Psoas muscle (tissue), 8 donors: ENCODE measurements at places on chromosomes 5 and 9.

DNA sequence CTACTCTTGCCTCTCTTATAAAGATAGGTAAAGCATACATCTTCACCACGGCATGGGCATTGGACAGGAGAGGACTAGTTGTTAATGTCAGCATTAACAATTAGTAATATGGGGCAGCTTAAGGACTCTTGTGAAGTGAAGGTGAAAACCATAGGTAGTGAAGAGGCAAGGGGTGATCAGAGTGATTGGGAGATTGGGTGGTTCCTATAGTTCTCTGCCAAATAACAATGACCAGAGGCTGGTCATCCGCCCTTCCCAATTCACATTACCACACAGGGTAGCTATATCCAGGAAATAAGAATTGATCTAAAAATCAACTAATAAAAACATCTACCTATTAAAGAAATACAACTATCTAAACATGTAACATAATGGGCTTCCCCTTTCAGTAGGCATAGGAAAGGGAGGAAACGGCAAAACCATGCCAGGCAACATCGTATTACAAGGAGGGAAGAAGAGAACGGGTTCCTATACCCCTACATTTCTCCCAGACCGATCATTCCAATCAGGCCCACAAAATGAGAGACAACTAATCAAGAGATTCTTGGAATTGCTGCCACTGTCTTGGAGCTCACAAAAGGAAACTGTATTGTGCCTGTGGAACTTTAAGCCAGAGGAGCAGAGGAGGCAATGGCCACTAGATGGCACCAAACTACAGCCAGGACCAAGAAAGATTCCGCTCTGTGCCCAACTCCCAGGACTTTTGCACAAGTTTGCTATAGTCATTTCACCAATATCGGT is 121.6 kb downstream of the FBXL17 start:
- peak; percentile 49 for DNase-seq

- DNase-seq = peak; percentile 74
Measured at GRCh38 chr9:4297151-4297785, 2.6 kb downstream of the GLIS3 start.

GRCh38 chr5:40823459-40823858 is 11.6 kb downstream of the RPL37 start:
- no peak for DNase-seq

DNA sequence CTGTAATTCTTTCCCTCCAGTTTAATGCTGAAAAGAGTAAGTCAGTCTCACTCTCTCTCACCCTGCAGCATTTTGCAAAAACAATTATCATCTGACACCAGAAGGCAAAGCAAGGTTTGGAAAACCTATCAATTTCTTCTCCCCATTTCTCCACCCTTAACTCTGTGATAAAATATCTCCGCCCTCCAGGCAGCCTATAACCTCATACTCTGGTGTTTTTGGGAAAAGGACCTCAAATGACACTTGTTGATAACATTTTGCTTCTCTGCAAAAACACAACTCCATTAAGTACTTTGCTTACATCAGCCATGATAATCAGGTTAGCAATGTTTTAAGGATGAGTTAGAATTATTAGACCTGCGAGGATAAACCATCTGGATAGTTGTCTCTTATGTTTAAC is 2.3 kb downstream of the ANKH start:
- no peak for DNase-seq

DNA sequence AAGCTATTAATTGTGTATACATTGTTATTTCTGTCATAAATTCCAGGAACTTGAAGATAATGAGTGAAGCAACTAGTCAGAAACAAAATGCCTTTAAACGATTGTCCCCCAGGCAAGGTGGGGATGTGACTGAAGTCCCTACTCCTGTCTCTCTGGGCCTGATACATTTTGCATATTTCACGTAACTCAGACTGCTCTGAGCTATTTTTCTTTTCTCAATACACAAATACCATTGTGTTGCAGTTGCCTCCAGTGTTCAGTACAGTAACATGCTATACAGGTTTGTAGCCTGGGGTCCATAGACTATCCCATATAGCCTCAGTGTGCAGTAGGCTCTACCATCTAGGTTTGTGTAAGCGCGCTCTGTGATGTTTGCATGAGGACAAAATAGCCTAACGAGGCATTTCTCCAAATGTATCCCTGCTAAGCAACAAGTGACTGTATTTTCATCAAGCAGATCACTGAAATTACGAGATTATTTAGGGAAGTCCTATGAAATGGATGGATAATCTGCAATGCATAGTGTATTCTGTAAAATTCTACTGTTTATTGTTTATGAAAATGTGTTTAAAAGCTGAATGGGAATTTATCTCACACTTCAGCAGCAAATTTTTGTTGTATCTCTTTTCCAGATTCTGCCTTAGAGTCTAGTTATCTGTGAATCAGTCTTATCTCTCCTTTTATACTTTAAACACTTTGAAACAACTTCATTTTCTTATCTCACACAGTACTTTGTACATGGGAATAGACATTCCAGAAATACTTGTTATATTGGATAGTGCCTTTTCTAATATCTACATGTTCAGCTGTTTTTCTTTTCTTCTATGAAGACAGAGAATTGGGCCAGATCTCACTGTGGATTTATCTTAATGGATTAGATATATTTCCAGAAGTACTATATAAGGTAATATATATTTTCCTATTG is 150.5 kb downstream of the CD180 start:
- DNase-seq = no peak
